ENCODE measurements at places on chromosomes 3 and 15. TPM values are rescaled to one million over a fixed set of nuclear protein-coding genes. Genes with fewer than 3 reads are reported as not detected.

DNA sequence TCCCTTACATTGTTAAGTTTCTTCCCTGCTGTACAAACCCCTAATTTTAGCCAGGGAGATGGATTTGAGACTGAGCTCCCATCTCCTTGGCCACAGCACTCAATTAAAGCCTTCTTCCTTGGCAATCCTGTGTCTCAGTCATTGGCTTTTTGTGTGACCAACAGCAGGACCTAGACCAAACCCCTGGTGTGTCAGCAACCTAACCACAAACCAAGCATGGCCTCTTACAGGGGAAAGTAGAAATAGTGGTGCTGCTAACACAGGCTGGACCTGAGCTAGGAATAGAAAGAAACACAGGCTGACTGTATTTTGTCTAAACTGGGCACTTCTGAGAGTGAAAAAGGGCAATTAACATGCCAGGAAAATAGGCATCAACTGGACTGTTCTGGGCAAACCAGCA, 37.9 kb downstream of the PPCDC start:
- no peak for DNase-seq

- peak; percentile 45 for DNase-seq
These were observed 34.9 kb downstream of the TSPAN3 start for GRCh38 chr15:77035999-77036471.

DNA sequence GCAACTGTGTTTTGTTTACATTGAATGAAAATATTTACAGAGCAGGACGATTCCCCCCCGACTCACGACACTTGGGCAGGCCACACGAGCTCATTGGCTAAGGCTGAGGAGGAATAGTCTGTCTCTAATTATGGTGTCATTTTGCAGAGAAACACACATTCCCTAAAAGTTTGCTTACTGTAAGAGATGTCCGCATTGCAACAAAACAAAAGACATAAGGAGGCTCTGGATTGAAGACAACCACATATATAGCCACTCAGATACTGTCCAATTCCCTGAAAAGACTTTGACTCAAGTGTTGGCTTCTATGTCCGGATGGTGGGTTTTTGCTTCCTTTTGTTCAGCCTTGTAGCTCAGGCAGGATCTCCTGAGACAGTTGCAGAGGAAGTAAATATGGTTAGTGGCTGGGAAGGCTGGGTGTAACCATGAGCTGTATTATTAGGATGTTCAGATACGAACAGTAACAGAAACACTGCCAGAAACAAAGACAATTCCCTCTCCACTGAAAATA, 170.4 kb downstream of the KLHL25 start:
- no peak for DNase-seq

The RARRES1 gene
- 65.8 TPM for total RNA-seq

DNA sequence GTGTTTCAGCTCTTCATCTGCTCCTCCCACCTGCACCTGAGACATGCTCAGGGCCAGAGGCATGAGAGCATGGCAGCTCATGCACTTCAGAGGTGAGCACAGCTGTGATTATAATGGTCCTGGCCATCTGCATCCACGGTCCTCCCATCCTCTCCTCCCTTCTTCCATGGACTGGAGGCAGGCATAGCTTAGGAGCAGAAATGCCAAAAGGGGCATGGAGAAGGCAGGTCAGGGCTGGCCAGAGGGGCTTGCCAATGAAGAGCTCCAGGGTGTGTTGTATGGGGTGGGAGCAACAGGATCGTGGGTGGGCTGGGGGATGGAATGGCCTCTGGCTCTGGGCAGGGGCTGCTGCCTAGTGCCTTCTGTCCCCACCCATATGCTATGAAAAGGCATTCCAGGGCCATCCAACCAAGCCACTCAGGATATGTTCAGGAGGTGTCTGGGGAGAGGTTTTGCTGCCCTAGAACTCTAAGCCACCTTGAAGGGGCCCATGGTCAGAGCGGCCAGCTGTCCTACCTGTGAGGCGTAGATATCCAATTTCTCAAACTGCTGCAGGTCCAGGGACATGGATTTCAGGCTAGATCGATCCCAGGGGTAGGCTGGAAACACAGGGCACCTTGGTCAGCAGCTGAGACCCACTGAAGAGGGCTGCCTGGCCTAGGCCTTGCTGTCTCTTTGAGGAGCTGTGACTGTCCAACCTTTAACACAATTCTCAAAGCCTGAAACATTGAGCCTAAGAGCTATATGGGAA, 26.1 kb downstream of the KY start:
- DNase-seq: no peak

GRCh38 chr3:56188201-56188600, 280.1 kb downstream of the ERC2 start:
- no peak for DNase-seq

GRCh38 chr3:53022647-53023046, 23.2 kb downstream of the SFMBT1 start:
- DNase-seq: no peak

DNA sequence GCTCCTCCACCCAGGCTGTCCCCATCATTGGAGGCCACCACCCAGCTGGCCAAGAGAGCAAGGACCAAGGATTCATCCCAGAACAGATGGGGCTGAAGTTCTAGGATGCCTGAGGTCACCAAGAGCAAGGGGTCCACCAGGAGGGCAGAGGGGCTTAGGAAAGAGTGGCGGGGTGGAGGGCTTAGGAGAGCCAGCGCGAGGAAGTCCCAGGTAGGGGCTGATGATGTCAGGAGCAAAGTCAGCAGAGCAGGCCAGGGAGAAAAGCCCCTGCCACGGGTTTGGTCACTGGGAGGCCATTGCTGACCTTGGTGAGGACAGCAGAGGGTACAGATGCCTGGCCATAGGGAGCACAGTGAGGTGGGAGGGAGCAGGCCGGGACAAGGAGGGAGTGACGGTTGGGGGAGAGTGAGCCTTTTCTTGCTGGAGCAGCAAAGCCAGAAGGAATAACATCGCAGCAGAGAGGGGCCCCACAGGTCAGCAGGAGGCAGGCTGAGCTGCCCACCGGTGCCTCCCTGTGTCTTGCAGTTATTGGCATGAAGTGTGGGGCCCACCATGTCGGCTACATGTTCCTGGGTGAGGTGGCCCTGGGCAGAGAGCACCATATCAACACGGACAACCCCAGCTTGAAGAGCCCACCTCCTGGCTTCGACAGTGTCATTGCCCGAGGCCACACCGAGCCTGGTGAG, 5.2 kb downstream of the PARP3 start:
- DNase-seq: no peak

DNA sequence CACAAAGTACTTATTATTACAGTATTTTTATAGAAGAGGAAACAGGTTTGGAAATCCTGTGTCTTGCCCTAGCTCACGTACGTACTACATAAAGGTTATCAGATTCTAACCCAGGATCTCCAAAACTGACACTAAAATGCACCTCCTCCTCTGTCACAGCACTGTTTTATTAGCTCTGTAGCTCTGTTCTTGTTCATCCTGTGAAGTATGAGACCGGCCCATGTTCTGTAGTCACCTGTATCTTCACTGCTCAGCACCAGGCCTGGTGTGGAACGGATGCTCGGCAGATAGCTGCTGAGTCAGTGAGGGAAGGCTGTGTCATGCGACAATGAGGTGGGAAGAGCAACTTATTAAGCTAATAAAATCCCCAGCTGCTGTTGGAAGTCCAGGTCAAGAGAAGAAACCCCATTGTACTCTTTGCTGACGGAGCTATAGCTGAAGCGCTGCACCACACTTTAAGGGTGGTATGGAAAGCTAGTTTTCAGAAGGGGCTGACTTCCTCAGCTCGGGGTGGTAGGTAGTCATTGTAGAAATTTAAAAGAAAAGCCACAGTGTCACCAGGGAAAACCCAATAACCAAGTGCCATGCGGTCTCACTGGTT, 22.8 kb downstream of the BCL2A1 start:
- DNase-seq: no peak

DNA sequence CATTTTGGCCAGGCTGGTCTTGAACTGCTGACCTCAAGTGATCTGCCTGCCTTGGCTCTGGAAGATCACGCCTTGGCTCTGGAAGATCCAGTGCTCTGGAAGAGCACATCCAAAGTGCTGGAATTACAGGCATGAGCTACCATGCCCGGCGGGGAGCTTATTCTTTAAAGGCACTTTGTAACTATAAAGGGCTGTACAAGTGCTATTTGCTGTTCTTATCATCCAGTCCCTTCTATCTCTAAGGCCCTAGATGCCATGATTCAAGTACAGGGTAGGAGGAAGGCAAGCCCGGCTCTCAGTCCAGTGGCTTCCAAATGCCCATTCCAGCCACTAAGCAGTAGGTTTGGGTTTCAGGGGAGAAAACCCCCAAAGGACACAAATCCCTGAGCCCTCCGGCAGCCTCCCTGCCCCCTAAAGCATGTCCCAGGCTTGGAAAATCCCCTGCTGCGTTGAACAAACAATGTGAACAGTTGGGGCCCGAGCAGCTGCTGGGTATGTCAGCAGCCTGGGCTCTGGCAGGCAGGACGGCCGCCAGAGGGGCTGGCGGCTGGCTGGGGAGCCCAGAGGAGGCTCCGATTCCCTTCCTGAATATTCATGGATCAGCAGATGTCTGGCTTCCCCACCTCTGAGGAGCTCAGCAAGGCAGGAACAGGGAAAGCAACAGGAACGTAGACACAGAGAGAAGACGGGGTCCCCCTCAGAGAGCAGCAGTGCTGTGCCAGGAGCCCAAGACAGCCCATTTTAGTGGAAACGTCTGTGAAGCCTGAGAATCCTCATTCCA, 7.7 kb downstream of the IGDCC4 start:
- no peak for DNase-seq

The SEMA7A gene
- 4.6 TPM for total RNA-seq

The GOLGA8S gene
- total RNA-seq: 0.53 TPM

DNA sequence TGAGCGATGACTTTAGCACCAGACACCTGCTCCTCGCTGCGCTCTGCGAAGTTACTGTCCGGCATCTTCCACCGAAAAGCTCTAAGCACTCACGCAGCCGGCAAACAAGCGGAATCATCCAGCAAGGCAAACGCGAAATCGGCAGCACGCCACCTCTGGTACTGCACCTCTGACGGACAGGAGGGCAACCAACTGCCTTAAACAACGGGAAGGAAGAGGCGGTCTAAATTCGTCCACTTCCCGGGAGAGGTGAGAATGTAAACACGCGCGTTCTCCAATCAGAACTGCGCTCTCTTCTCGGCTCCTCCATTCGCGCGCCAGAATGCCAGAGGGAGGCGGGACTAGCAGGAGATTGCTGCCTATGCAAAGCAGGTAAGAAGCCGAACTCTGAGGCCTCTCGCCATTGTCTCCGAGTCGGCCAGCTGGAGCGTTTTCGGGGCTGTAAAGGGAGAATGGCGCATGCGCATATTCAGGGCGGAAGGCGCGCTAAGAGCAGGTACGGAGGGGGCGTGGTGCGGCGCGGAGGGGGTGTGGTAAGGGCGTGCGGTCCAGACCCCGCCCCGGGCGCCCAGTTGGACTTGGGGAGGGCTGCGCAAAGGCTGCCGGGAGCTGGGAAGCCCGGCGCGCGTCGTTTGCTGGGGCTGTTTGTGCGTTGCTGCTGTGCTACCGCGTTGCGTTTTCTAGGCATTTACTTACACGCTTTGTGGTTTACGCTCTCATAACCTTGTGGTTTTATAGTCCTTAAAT, at the start of the genes BTD and HACL1:
BTD (plus strand) TSS at position 347 of the 747 bp plus-strand sequence. CDS start 33,695 bp downstream, outside the sequence.
HACL1 (minus strand) TSS at position 171 of the 747 bp plus-strand sequence; CDS start at position 65, 106 bp downstream.
- DNase-seq: peak; percentile 97

DNA sequence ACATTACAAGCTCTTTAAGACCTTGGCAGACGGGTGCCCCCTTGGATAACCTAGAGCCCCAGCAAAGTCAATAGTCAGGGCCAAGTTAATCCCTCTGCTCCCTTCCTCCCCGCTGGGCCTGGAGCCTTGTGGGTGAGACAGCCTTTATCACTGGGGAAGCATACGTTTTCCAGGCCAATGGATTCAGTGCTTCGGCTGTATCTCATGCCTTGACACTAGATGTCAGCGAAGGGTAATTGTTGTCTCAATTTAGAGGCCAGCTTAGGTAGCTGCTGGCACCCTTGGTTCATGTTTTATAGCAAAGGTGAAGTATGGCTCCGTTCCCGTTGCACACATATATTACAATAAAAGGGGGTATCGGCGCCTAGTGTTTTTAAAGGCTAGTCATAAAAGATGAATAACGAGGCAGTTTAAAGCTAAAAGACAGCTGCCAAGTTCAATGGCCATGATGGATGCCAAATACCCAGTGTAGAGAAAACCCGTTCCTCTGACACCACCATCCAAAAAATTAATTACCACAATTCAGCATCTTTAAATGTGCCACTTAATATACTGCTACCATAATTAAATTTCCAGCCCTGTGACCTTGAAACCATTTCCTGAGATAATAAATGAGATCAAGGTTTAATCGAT, 52.3 kb upstream of the BNIP2 start:
- no peak for DNase-seq

The EXOG gene
- 12.3 TPM for total RNA-seq

DNA sequence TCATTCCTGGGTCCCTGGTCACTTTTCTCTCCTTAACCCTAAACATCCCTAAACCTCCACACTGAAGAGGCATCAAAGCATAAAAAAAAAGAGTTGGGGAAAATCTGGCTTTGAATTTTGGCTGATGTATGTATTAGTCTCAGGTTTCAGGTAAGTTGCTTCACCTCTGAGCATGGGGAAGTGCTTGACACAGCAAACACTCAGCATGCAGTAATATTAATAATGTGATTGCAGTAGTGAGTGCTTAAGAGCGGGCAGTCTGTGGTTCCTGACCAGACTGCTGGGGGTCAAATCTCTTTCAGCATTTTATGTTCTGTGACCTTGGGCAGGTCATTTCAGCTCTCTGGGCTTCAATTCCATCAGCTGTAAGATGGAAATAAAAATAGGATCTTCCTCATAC, 467.9 kb downstream of the SOX2 start:
- DNase-seq: no peak

The RASGRF1 gene
- total RNA-seq: 82.6 TPM

- DNase-seq: no peak
These were observed 168.6 kb downstream of the APBA2 start for GRCh38 chr15:29054171-29055045.

- no peak for DNase-seq
These were observed 738 bp downstream of the COMMD2 start for GRCh38 chr3:149751551-149751950.

GRCh38 chr3:59262076-59262498, 212.3 kb upstream of the CFAP20DC start:
- no peak for DNase-seq

GRCh38 chr15:86384186-86384585, 304.5 kb downstream of the AGBL1 start:
- no peak for DNase-seq

GRCh38 chr3:97952872-97953271, 19.4 kb downstream of the RIOX2 start:
- no peak for DNase-seq

The TRH gene
- not detected for total RNA-seq

DNA sequence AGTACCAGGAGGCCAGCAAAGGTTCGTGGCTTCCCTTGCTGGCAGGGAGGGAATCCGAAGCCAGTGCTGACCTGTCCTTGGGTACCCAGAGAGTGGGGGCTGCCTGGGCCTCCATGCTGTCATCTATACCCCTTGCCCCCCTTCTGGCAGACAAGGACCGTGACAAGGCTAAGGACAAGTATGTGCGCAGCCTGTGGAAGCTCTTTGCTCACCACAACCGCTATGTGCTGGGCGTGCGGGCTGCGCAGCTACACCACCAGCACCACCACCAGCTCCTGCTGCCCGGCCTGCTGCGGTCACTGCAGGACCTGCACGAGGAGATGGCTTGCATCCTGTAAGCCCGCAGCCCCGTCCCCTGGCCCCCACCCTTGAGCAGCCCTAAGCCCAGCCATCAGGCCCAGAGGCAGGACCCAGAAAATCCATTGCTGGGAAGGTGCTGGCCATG, 2.8 kb downstream of the FES start:
- DNase-seq: no peak
